Bone marrow (tissue), 2 donors: ENCODE measurements at places on chromosomes 4 and X.

DNA sequence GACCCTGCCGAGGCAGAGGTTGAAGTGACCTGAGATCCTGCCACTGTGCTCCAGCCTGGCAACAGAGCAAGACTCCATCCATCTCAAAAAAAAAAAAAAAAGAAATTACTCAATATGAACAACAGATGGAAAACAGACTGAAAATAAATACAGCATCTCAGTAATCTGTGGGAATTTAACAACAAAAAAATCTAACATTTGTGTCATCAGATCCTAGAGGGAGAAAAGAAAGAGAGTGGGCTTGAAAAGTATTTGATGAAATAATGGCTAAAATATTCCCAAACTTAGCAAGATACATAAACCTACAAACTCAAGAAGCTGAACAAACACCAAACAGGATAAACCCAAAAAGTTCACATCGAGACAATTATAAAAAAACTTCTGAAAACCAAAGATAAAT lies 84.7 kb downstream of the CENPC start:
- no peak for DNase-seq

- DNase-seq = no peak
Observed at GRCh38 chr4:38873290-38873944, 5.8 kb downstream of the FAM114A1 start.

DNA sequence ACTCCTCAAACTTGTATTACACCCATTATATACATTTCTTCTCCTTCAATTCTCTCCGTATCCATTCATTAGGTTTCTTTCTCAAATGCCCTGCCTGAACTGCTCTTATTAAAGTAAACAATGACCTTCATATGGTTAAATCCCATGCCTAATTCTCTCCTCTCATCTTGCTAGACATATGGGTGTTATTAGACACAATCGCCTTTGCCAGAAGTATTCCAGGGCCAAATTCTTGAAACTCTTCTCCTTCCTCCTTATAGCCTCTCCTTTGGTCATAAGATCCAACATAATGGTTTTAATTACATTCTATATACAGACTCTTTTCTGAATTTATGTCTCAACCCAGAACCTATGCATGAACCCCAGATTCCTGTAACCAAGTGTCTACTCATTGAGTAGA lies 4.8 kb downstream of the ANXA10 start:
- DNase-seq = no peak

DNA sequence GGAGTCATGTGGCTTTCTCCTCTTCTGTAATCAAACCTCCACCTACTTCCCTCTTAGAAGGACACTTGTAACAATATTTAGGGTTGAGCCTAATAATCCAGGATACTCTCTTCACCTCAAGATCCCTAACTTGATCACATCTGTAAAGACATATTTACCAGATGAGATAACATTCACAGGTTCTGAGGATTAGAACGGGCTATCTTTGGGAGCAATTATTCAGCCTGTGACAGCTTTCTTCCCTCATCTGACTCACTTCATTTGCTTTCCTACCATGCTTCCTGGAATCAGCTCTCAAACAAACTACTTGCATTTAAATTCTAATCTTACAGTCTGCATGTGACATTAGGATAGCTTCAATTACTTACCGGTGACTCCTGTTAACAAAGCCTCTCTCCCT lies 133.5 kb upstream of the NDST3 start:
- no peak for DNase-seq

DNA sequence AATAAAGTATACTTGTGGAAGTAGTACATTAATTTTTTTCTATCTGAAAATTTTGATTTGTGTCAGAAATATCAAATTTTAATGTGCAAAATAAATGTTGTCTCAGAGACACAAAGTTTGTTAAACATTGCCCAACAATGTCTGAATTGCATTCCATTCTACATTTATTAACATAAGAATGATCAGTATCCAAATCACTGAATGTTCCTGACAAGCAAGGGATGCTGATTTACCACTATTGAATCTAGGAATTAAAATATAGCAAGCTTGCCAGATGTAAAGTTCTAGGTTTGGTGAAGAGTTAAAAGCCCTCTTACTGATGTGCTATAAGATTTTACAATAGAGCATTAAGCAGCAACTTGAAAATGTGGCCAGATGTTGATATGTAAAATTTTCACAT lies 489.2 kb upstream of the CTSO start:
- DNase-seq = no peak

GRCh38 chr4:138507522-138507921 lies 265.4 kb upstream of the SLC7A11 start:
- no peak for DNase-seq

GRCh38 chr4:14994242-14994641 lies 8.0 kb upstream of the CPEB2 start:
- no peak for DNase-seq

DNA sequence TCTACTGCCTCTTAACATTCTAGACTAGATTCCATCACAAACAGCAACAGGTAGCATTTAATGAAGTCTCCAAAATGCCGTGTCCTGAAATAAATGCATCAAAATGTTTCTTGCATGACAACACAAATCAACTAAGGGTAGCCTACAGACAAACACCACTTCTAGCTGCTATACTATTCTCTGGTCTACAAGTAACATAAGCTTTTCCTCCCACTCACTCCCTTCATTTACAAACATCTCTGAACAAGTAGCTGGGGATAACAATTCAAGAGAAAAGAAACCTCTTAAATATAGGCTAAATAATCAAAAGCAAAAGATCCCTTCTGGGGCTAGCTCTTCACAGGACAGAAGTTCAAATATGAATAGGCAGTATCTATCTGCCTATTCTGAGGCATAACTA lies 20.8 kb downstream of the PPP3CA start:
- no peak for DNase-seq

- DNase-seq = no peak
Observed at GRCh38 chrX:22314211-22314610, 41.5 kb downstream of the CBLL2 start.

DNA sequence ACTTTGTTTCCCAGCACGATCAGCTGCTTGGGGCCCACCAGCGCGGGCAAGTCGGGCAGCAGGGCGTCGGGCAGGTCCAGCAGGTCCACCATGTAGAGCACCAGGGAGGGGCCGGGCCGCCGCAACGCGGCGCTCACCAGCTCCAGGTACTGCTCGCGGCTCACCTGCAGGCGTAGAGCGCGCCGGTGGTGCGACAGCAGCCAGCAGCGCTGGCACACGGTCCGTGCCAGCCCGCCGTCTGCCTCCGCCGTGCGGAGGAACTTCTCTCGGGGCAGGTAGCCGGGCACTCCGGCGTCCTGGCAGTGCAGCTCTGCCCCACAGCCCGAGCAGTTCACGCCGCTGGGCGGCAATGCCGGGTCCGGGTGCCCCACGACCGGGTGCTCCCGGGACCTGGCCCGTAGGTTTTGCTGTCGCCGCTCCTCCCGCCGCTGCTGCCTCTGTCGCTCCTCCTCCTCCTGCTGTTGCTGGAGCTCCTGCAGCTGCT lies 527 bp downstream of the NOA1 start:
- DNase-seq = no peak

DNA sequence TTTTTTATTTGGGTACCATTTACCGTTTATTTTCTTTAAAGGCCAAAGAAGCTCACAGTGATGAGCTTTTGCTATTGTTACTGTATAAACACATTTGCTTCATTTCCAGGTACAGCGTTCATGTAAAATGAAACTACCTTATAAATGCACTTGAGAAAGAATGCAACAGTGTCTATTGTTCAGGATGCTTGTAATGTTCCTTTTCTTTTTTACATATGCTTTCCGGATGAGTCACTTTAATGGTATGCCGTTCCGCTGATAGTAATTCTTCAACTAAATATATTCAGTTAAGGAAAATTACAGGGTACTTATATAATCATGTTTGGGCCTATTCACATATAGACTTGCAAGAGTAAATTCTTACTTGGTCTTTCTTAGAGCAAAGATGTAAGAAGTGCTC lies 354.9 kb downstream of the RPA4 start:
- no peak for DNase-seq

DNA sequence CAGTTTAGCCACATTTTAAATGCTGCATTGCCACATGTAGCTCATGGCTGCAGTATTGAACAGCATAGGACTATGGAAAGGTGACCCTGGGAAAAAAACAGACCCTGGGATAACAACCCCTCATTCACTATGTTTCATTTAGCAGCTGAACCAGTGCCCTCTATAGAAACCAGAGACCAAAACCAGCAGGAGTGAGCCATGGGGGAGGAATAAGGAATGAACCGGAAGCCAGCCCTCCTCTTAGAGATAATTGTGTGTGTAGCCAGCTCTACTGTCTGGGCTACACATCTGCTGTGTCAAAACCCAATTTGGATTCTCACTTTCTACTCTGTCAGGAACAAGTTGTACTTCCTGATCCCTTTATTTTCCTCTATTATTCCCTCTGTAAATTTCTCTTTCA lies 158.5 kb upstream of the S100G start:
- no peak for DNase-seq

DNA sequence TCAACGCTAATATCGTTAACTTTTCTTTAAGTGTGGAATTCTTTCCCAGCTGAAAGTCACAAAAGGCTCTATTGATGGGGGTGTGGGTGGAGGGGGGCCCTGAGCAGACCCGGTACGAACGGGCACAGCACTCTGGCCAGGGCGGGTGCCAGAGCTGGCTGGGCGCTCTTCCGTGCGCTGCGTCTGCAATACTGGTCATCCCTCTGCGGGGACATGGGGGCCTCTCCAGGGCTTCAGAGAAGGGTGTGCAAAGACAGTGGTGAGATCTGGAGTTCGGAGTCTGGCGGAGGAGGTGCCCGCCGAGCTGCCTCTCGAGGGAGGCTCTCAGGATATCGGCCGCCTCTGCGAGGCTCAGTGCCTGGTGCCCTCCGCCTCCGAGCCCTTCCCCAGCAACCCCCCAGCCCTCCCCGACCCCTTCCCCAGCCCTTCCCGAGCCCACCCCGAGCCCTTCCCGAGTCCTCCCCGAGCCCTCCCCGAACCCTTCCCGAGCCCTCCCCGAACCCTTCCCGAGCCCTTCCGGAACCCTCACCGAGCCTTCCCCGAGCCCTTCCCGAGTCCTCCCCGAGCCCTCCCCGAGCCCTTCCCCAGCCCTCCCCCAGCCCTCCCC lies 34.3 kb downstream of the FGFRL1 start:
- DNase-seq = no peak

DNA sequence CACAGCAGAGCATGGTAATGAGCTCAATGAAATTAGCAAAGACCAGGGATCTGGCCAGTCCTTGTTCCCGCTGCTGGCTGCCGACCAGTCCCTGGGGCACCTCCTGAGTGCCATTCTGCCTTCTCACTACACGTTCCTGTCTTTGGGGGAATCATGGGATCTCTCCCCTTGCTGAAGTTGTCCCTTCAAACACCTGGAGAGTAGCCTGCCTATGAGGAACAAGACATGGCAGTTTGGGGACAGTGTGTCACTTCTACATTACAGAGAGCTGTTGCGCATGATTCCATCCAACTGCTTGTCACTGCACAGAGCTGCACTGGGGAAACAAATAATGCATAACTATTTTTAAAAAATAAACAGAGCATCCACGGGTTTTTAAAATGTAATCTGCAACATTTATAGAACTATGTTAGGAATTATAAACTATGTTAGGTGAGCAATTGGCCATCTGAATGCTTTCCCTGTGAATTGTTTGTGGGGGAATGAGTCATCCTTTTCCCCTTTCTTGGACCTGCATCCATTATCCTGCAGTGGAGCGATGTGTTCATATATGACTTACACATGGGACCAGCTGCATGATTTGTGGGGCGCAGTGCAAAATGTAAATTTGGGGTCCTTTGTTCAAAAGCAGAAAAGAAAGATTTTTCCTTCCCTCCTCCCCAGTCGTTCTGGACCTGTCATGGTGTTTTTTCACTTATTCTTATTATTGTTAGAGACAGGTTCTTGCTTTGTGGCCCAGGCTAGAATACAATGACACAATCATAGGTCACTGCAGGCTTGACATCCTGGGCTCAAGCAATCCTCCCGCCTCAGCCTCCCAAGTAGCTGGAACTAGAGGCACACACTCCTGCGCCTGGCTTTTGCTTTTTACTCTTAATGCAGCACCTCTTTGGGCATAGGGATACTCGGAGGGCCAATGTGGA lies 115.0 kb upstream of the TBL1X start:
- DNase-seq = no peak

DNA sequence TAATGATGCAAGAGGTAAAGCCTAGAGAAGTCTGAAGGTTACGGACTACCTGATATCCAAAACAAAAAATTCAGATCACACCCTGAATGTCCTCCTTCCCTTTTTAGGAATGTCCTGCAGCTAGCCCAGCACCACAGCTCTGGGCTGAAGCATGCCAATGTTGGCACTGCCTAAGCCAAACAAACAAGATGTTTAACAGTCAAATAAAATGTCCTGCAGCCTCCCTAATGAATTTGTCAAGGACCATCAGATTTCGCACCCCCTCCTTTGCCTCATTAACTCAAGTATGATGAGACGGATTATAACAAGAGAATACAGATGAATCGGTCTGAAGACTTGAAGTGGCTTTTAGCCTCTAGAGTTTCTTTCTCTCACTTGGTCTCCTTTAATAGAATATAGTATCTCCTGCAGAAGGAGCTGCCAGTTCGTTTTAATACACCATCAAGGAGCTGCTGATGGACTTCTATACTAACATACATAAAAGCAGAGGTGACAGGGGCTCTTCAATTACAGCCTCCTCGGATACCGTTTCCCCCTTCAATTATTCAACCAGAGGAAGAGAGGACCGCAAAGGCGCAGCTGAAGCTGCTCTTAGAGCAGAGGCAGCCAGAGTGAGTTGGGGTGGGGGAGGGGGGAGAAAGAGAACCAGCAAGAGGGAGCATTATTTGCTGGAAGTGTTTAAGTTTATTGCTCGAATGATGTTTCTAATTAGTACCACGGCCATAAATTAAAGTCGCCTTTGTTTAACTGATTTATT lies 3.0 kb upstream of the MAB21L2 start:
- no peak for DNase-seq

DNA sequence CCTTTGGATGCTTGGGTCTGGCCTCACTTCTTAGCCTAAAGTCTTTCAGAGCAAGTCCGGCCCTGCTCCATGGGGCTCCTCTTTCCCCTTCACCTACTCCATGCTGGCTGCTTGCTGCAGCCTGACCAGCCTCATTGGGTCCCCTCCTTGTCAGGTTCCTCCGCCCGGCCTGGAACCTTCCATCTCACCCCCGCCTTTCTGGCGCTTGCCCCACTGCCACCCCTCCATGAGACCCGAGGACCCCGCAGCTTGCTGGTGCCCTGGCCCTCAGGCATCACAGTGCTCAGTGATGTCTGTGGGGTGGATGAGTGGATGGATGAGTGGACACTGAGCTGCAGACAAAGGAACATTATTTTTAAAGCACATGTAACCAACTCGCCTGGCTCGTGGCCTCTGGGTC lies 24.7 kb downstream of the SORCS2 start:
- DNase-seq = no peak

GRCh38 chr4:13261486-13262257 lies 222.5 kb downstream of the RAB28 start:
- no peak for DNase-seq

GRCh38 chr4:65791111-65791811 lies 121.0 kb upstream of the EPHA5 start:
- DNase-seq = no peak
